ENCODE measurements at places on chromosomes 7 and 10.

GRCh38 chr7:117064688-117065087 is 111.4 kb downstream of the ST7 start:
- DNase-seq: no peak

GRCh38 chr10:70837660-70838059 is 21.9 kb downstream of the SGPL1 start:
- DNase-seq: no peak

GRCh38 chr10:15543994-15544393 is 172.9 kb upstream of the FAM171A1 start:
- no peak for DNase-seq

DNA sequence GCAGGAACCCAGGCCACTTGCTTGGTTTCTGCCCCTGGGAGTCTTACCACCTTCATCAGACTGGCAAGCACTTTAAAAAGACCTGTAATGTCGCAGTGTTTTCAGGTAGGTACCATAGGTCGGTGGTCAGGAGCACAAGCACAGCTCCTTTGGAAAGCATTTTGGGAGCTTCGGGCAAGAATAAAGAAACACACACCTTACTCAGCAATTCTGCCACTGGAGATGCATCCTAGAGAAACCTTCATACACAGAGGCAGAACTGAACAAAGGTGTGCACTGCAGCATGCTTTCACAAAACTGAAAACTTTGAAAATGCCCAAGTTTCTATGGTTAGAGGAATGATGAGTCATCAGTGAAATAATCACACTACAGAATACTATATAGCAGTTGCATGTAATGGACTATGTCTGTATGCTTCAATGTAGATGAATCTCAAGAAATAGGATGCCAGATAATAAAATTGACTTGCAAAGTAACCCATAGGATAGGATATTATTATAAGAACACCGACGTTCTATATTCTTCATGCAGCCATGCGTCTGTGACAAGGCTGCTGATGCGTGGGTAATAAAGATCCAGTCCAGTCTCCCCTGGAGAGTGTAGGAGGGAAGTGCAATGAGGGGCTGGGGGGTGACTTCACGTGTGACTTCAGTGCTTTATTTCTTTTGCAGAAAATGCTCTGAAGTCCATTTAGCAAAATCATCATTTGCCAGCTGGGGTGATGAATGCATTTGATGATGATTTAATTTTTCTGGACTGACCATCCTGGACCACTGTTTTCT is 309.5 kb downstream of the WDR37 start:
- no peak for DNase-seq

DNA sequence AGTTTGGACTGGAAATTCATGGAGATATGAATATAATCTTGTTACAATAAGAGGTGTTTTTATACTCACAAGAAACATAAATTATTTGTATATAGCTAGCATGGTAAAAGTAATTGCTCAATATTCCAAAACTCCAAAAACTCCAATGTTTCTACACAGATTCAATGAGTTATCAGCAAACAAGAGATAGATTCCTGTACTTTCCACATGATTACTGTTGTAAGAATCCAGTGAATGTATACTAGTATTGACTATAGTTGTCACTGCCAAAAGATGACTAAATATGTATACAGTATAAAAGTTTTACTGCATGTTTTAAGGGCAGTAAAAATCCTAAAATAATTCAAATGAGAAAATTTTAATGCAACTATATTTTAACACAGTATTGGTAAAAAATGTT is 10.7 kb downstream of the ATOH7 start:
- DNase-seq: no peak

DNA sequence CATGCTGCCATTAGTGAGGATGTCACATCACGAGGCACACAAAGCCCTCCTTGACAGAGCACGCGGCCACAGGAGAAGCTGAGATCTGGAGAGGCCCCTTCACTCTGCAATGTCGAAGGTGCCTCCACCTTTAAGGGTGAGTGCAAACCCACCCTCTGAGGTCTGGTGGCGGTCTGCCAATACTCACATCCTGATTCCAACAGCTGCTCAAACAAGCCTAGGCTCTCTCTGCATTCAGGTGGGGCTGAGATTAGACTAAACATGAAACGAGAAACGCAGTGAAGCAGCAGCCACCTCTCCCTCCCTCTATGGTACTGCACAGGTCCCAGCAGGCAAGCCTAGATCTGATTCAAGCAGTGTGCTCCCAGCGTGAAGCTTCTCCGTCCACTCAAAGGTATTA is 151.8 kb downstream of the TCERG1L start:
- no peak for DNase-seq

- no peak for DNase-seq
Measured at GRCh38 chr7:44882899-44883298, 2.4 kb downstream of the PURB start.

GRCh38 chr7:121420976-121421375 is 24.9 kb upstream of the FAM3C start:
- no peak for DNase-seq

- DNase-seq: no peak
Measured at GRCh38 chr7:1263391-1263951, 30.8 kb downstream of the UNCX start.
